Effector memory CD4-positive, alpha-beta T cell (primary cell): ENCODE measurements at places on chromosomes 16 and 17.

DNA sequence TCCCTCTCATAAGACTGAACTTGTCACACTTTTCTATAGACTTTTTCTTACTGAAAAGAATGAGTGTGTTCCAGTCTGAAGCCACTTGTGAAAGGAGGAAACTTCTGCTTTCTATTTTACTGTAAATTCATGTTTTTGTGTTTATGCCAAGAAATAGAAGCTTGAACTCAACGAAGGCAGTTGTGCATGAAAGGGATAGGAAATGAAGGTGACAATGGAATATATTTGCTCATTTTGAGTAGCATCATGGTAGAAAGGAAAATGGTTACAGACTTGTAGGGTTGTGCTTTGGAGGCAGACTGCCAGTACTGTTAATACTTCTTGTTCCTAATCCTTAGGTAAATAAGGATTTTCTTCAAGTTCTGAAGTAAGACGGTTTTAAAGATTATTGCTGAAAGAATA, 8.1 kb downstream of the CLTC start:
- DNase-seq: no peak

GRCh38 chr16:75351183-75351582, 82.1 kb downstream of the CFDP1 start:
- DNase-seq: no peak

DNA sequence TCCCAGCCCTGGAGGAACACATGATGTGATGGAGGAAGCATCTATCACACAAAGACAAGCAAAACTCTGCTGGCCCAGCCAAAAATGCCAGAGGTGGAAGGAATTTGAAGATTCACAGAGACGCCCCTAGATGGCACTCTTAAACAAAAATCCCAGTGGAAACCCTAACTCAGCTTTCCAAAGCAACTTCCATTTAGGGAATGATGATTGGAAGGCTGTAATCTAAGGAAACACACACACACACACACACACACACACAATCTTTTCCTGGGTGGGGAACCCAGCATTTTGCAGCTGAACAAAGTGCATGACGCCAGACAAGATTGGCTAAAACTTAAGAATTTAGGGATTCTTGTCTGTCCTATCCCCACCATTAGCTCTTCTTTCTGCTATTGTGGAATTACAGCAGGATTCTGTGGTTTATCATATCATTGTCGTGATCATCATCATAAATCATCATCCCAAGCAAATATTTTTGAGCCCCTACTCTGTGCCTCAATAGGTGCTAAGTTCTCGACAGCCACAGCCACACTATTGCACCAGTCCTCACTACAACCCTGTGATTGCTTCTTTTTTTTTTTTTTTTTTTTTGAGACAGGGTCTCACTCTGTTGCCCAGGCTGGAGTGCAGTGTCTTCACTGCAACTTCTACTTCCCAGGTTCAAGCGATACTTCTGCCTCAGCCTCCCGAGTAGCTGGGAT, 1.6 kb upstream of the LDAF1 start:
- no peak for DNase-seq

DNA sequence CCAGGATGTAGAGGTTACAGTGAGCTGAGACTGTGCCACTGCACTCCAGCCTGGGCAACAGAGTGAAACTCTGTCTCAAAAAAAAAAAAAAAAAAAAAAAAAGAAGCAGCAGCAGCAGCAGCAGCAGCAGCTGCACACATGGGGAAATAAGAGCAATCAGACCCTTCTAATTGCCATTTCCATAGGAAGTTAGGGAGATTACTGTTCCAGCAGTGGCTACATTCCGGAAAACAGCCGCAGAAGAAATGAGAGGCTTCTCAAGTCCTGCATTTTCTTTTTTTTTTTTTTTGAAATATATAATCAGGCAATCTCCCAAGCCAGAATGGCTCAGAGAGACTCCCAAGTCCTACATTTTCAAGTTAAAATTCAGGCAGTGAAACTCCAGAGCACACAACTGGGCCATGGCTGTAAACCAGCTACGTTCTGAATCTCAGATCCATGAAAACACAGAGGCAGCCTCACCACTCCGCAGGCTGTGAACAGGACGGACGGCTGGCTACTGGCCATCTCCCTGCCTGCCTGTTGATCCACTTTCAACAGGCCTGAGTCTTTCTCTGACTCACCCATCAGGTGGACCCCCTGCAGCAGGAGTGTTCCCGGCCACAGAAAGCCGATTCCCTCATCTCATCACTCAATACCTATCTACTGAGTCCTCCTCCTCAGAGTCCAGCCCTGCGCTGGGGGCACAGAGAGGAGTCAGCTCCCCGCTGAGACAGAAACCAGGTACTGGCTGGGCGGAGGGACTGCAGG, 15.0 kb downstream of the TRPV1 start:
- DNase-seq: no peak

DNA sequence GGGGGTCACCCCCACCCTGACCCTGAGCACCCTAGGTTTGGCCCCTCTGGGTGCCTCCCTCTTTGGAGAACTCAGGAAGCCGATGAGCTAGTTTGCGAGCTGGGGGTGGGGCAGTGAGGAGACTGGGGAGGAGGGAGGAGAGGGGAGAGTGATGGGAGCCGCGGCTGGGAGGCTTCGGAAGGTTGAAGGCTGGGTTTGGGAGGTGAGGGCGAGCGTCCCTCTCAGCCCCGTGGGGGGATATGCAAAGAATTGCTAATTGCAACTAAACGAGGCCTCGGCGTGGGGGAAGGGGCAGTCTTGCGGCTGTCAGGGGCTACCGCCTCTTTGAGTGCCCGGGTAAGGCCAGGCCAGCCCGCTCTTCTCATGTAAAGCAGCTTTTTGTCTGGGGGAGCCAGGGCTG, 17.6 kb upstream of the FZD2 start:
- no peak for DNase-seq

DNA sequence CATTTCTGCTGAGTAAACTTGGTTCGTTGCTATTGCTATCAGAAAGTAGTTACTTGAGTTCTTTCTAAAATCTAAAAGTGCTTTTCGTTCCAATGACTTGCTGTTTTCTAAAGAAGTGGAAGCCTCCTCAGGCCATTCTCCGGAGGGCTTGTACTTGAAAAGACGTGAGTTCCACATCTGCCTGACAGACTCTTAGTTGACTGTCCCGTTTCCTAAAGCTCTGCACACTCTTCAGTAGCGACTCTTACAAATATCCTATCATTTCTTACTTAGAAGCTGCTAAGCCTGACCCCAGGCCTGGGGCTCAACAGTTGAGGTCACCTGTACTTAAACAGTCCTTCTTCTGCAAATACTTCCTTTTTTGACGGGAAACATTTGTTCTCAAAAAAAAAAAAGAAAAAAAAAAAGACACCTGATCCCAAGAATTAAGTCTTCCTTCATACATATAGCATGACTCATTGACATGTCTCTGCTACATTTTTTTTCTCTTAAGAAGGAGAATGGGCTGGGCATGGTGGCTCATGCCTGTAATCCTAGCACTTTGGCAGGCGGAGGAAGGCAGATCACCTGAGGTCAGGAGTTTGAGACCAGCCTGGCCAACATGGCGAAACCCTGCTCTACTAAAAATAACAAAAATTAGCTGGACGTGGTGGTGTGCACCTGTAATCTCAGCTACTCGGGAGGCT, 61.5 kb downstream of the DHRS7C start:
- no peak for DNase-seq

DNA sequence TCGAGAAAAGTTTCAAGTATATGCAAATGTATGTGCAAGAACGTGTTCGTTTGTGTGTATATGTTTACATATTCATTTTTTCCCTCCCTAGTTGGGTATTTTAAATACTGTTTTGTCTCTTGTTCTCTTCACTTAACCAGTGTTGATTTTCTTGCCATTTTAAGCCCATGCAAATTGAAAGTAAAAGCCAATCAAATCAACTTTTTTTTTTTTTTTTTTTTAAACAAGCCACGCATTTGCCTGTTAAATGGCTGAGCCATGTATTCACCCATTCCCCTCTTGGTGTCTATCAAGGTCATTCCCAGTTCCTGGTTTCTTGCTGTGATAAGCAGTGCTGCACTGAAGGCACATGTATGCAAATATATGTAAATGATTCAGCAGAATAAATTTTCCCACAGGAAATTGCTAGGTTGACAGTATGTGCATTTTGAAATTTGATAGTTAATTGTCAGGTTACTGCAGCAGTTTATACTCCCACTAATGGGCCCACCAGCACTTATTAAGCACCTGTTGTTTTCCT, 12.2 kb downstream of the ABCC1 start:
- DNase-seq: no peak

- DNase-seq: no peak
Observed at GRCh38 chr17:13484020-13484419, 117.7 kb downstream of the HS3ST3A1 start.

- no peak for DNase-seq
Observed at GRCh38 chr16:89600956-89601355, 12.5 kb upstream of the DPEP1 start.

GRCh38 chr17:63395075-63395805, 50.9 kb downstream of the CYB561 start:
- DNase-seq: no peak

- DNase-seq: no peak
Observed at GRCh38 chr17:54948380-54948779, 20.1 kb downstream of the COX11 start.

DNA sequence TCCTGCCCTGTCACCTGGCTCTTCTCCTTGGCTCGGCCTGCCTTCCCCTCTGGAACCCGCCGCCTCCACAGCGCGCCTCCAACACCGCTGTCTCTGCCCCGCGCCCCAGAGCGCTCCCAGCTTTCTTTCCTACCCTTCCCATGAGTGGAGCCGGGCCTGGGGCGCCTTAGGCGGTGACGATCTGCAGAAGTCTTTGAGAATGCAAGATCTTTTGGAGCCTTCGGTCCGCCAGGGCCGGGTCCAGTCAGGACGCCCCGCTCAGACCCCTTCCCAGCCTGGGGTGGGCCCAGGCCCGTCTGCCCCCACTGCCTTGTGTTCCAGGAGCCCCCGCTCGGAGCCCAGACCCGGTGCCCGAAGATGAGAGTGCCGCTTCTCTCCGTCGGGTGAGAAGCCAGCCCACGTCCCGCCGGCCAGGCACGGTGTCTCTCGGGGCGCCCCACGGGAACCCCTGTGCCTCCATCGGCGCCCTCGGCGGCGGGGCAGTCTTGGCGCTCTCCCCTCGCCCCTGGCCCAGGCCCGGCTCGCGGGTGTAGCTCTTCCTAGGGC, 40.0 kb downstream of the MRM1 start:
- DNase-seq: no peak

- DNase-seq: no peak
Observed at GRCh38 chr17:59423137-59423724, 91.8 kb downstream of the YPEL2 start.

DNA sequence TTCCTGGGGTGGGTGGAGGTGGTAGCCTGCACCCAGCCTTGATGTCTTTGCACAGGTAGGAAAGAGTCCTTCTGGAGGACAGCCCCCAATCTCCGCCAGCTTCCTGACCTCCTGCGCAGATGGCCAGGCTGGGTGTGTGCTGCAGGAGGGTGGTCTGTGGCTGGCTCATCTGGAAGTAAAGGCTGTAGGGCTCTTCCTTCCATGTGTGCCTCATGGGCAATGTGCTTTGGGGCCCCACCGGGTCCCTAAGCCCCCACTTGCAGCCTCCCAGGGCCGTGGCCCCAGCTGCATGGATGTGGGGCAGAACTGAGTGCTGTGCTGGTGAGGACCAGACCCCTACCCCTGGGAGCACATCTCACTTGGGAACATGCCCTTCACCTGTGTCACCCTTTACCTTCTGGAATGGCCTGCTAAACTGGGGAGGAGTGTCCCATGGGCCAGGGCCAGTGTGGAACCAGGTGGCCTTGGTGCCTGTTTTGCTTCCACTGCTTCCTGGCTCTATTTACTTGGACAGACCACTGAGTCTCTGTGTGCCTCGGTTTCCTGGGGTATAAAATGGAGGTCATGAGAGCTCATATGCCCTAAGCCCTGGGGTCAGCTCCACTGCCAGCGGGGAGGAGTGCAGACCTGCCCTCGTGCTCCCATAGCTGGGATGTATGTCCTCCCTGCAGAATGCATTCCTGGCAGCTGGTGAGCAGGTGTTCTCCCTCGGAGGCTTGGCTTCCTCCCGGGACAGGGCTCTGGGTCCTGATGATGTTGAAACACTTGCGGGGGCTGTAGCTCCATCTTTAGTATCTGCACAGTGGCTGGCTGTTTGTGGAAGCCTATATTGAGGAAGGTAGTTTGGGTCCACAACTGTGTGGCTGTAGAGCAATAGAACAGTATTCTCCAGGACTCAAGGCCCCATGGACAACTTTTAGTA, 18.0 kb downstream of the MPRIP start:
- no peak for DNase-seq

- DNase-seq: no peak
Observed at GRCh38 chr17:21100636-21101035, 26.1 kb upstream of the DHRS7B start.

GRCh38 chr17:45009676-45010467, 41.6 kb downstream of the DCAKD start:
- DNase-seq: no peak

DNA sequence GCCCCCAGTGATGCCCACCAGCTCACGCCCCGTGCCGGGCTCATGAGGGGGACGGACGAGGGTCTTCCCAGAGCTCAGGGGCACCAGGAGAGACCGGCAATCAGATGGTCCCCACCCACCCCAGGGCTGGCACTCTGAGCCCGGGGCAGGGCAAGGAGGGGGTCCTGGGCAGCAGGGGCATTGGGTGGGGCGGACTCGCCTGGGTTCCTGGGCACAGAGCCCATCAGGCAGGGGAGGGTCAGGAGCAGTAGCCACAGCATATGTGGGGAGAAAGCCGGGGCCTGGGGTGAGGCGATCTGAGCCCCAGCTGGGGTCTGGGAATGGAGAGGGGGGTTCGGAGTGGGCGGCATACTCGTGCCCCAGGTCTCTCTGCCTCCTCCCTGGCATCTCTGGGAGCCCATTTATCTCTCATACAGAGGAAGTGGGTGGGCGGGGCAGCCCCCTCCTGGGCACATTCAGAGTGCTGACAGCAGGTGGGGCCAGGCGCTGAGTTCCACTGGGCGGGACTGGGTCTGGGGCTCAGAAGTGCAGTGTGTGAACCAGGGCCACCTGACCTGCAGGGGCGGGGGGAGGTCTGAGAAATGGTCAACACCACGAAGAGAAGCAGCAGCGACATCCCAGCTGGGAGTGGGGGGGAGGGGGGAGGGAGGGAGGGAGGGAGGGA, 20.5 kb upstream of the UBE2I start:
- DNase-seq: no peak

DNA sequence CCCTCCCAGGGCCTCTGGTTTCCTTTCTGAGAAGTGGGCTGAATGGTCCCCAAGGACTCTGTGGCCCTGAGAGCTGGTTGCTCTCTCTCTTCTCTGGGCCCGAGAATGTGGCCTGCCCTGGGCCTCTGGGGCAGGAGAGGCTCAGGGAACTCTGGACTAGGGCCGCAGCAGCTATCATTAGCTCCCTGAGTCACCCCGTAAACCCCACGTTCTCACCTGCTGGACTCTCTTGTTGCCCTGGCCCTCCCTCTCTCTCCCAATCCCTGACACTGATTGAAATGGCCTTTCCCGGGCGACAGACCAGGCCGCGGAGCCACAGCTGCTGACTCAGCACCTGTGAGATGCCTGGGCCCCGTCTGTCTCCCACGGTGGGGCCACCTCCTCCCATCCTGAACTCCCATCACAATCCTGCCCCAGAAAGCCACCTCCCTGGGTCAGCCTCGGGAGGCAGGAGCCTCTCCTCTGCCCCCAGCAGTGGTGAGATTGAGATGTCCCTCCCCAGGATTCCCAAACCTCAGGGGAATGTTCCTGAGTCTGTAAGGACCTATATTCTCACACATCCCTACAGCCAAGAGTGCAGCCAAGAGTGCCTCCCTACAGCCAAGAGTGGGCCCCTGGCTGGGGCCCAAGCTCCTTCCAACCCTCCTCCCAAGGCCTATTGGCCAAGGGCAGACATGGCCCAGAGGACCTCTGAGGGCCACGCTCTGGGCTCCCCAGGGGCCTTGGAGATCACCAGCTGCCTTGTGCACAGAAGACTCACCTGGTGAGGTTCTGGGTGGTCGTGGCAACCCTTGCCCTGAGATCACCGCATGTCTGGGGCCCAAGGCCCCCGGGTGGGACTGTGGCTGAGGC, 470 bp downstream of the TRPV3 start:
- DNase-seq: no peak

GRCh38 chr17:58539698-58540097, 25.3 kb upstream of the MTMR4 start:
- DNase-seq: no peak
